ENCODE measurements at places on chromosomes 4 and X.

- no peak for DNase-seq
These were observed 45.5 kb downstream of the TMEM144 start for GRCh38 chr4:158255727-158256324.

DNA sequence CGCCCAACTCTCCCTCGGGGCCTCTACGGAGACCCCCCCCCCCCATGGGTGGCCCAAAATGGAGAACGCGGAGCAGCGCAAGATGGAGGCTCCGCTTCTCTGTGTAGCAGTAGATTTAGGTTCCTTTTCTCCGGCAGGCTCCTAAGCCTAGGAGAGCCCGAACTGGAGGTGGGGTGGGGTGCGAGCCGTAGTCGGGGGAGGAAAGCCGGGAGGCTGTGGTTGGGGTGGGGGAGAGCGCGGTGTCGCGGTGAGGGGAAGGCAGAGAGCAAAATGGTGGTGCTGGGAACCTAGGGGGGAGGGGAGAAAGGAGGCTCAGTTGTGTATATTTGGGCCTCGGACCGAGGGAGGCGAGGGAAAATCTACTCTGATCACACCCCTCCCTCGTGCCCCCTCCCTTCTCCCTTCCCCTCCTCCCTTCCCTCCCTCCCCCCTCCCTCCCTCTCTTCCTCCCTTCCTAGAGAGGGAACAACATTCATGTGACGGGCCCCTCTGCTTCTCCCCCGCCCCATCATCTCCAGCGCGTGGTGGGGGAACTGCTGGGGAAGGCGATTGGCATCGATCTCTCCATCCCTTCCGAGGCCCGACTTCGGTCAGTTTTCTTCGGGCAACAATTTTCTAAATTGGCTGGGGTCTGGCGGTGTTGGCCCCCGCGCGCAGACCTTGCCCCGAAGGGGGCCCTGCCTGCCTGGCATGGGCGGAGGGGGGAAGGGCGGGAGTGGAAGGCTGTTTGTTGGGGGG is at the start of gene STAG2:
STAG2 (plus strand) TSS at position 439 of the 738 bp plus-strand sequence. CDS start 60,922 bp downstream, outside the sequence.
- no peak for DNase-seq

GRCh38 chr4:122118243-122118642 is 33.9 kb upstream of the BLTP1 start:
- DNase-seq = no peak

GRCh38 chrX:24902806-24903205 is 113.0 kb downstream of the ARX start:
- no peak for DNase-seq

DNA sequence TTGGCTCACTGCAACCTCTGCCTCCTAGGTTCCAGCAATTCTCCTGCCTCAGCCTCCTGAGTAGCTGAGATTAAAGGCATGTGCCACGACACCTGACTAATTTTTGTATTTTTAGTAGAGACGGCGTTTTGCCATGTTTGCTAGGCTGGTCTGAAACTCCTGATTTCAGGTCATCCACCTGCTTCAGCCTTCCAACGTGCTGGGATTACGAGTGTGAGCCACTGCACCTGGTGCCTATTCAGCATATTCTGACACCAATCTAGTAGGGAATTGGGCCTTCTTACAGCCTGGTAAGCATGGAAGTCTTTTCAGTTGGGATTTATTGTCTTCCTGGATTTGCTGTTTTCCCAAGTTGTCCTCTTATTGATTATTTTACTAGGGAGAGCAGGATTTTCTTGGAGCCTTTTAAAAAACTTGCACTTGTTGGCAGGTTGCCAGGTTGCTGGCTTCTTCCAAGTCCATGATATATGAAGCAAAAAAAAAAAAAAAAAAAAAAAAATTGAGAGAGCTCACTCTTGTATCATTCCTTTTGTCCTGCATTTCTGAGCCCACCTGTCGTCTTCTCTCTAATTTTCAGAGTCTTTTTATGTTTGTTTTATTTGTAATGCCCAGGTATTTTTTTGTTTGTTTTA is 43.7 kb downstream of the TMPRSS11E start:
- DNase-seq = no peak

DNA sequence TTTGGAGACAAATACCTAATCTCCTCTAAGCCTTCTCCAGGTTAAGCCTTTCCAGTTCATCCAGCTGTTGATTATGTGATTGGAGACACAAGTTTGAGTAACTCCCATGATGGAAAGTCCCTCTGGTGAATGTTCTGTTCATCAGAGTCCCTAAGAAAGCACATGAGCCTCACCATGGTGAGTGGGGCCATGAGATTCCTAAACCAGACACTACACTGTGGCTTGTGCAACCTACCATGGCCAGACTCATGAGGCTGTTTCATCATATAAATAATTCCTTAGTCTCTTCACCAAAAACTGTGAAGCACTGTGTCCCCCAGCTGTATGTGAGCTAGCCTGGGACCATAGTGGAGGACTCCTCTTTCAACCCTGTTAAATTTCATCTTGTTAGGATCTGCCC is 14.4 kb downstream of the PKD2 start:
- DNase-seq = no peak

DNA sequence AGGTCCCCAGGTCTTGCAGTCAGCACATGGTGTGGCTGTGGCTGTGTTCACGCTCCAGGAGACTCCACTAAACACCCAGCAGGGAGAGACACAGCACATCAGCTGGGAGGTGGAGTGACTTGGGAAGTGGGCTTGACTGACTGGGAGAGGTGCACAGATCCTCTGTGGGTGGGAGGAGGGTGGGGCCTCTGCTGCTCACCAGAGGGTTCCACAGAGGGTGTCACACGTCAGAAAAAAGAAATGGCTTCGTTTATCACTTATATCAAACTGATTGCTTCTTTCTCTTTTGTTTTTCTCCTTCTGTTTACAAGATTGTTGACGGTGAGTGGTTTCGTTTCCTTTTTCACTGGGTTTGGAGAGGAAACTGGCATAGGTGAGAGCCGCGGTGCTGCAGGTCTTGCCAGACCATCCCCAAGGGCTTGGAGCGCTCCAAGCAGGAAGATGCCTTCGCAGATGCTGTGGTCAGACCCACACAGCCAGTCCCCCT is 24.8 kb upstream of the FAM193A start:
- no peak for DNase-seq

GRCh38 chrX:106874075-106874474 is 29.1 kb downstream of the RIPPLY1 start:
- DNase-seq = no peak

DNA sequence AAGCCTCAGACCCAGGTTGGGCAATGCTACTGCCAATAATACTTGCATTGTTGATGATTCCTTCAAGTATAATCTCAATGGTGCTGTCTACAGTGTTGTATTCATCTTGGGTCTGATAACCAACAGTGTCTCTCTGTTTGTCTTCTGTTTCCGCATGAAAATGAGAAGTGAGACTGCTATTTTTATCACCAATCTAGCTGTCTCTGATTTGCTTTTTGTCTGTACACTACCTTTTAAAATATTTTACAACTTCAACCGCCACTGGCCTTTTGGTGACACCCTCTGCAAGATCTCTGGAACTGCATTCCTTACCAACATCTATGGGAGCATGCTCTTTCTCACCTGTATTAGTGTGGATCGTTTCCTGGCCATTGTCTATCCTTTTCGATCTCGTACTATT is 7.4 kb downstream of the LPAR4 start:
- no peak for DNase-seq

GRCh38 chrX:150635952-150636351 is 57.2 kb upstream of the MTMR1 start:
- DNase-seq = peak; percentile 7

- DNase-seq = no peak
These were observed 703.3 kb upstream of the FRG1 start for GRCh38 chr4:189237340-189237739.

GRCh38 chr4:165520086-165520485 is 141.3 kb downstream of the CPE start:
- no peak for DNase-seq

DNA sequence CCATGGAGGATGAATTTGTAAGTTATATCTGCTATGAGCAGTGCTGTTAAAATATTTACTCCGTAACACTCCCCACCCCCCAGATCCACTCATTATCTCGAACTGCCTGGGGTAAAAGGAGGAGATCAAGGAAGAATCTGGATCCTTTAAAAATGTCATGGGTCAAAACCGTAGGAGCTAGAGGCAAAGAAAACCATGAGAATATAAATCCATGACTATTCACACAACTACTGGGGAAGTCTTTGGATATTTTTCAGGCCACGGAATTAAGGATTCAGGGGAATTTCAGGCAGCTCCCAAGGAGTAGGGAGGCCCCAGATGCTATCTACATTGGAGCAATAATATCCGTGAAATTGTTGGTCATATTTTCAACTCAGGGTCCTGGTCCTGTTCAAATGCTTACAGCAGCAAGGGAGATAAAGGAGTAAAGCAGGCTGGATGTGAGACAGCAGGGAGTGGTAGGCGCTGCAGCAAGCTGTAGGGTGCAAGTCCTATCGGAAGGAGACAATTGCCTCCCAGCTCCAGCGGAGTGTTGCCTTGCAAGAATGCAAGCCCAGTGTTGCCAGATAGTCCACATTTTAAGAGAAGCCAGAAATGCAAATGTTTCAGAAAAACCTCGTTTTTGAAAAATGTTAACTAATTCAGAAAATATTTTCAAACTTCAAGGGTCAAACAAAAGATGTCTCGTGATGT is 116.2 kb upstream of the KIT start:
- DNase-seq = peak; percentile 69

DNA sequence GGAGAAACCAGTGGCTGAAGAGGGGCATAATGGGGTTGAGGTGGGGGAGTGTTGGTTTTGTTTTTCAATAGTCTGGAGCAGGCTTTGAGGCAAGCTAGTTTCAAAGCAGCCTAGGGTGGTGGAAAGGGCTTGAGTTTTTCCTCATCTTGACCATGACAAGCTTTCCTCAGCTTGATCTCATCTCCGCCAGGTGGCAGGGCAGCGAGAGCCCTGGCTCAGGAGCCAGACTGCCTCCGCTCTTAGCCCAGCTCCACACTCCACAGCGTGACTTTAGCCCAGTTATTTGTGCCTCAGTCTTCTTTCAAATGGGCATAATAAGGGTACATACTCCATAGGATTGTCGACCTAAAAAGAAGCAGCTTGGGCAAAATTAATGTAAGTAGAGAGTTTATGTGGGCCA is 29.9 kb upstream of the SOWAHD start:
- no peak for DNase-seq

DNA sequence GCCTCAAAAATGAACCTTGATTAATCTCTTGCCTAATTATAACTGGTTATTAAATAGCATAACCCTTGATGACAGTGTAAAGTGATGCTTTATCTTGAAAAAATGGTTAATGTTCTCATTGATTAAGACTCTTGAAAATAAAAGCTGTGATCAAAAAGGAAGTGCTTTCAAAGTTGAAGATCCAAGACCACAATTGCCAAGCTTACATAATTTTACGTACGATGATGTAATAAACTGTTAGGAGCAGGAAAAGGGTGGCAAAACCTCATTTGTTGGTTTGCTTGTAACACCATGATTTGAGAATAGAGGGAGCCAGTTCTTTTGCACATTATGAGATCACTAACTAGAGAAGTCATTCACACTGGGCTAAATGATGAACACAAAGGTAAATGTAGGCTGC is 322.2 kb downstream of the ADGRL3 start:
- DNase-seq = no peak

GRCh38 chrX:56222473-56223000 is 9.6 kb upstream of the KLF8 start:
- DNase-seq = no peak

DNA sequence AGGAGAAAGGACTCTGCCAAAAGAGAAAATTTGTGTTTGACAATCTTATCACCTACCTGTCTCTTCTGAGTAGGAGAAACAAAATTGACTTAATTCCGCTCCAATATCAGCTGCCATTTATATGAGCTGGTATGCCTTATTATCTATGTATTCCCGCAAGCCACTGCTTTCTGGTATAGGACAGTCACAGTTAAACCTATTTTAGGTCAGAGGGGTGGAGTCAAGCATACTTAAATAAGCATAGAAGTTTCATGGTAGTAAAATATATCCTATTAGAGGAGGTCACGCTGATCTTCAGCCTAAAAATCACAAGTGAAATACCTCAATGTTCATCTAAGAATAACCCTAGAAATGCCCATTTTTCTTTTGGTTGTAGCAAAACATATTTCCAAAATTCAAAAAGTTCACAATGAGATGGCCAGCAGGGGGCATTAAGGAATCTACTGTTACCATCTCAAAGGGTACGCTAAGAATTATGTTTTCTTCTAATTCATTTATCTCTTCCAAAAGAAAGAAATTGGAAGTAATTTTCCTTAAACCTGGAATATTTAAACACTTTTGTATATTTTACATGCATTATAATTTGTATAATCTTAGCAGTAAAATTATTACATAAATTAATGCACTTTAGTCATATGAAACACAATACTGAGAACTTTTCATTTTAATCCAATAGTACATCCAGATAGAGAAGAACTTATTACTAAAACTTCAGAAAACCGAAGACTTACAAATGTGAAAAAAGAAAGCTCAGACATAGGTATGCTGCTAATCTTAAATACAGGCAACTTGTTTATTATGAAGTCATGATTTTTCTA is 10.5 kb downstream of the PPAT start:
- DNase-seq = no peak

- DNase-seq = no peak
These were observed 89.9 kb upstream of the TLR2 start for GRCh38 chr4:153594210-153594609.

GRCh38 chr4:101125045-101125942 is 222.0 kb downstream of the PPP3CA start:
- DNase-seq = no peak

- no peak for DNase-seq
These were observed 165.1 kb upstream of the ATP6AP2 start for GRCh38 chrX:40415675-40416074.

GRCh38 chr4:110799211-110799610 is 176.3 kb upstream of the PITX2 start:
- no peak for DNase-seq

DNA sequence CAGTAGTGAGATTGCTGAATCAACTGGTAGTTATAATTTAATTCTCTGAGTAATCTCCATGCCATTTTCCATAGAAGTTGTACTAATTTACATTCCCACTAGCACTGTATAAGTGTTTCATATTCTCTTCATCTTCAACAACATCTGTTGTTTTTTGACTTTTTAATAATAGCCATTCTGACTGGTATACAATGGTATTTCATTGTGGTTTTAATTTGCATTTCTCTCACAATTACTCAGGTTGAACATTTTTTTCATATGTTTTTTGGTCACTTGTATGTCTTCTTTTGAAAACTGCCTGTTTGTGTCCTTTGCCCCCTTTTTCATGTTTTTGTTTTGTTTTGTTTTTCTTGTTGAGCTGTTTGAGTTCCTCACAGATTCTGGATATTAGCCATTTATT is 880.2 kb downstream of the RAPGEF2 start:
- no peak for DNase-seq

GRCh38 chr4:103478734-103479133 is 241.1 kb downstream of the TACR3 start:
- no peak for DNase-seq

- DNase-seq = no peak
These were observed 132.8 kb upstream of the KLF3 start for GRCh38 chr4:38531141-38531727.

GRCh38 chr4:111802191-111802590 is 343.1 kb upstream of the FAM241A start:
- DNase-seq = no peak

GRCh38 chr4:147768113-147768512 is 36.2 kb downstream of the ARHGAP10 start:
- DNase-seq = no peak

All from HS-27A (cell line).